Vein endothelial cell (primary cell): ENCODE measurements at places on chromosomes 12 and 14. TPM values are rescaled to one million over a fixed set of nuclear protein-coding genes. Genes with fewer than 3 reads are reported as not detected.

Gene LMNTD1
- 0.29 TPM in 1 of 2 replicates, not detected in the other for total RNA-seq

Gene GATC
- total RNA-seq, result 20.9 and 24.9 TPM in 2 replicates

Gene JAG2
- total RNA-seq, result 47.0 and 50.1 TPM in 2 replicates

Gene COX8C
- total RNA-seq, result not detected in 2 replicates

Gene EML1
- total RNA-seq, result 41.6 and 47.0 TPM in 2 replicates

Gene ZDHHC22
- total RNA-seq, result under 0.01 TPM in 1 of 2 replicates, not detected in the other

Gene CEBPE
- not detected in 2 replicates for total RNA-seq

Gene SERPINA9
- total RNA-seq, result not detected in 2 replicates

Gene LUM
- total RNA-seq, result 1.2 and 1.3 TPM in 2 replicates

Gene SLC5A8
- total RNA-seq, result not detected in 2 replicates

Gene RNU4-1
- under 0.01 TPM in 2 replicates for total RNA-seq

Gene KRT76
- total RNA-seq, result not detected in 2 replicates

Gene NIN
- total RNA-seq, result 41.8 and 61.6 TPM in 2 replicates

Gene RNASE1
- 34.0 and 52.4 TPM in 2 replicates for total RNA-seq

Gene ZFHX2
- 0.57 and 0.65 TPM in 2 replicates for total RNA-seq

Gene SMCO3
- total RNA-seq, result 0.10 and 0.65 TPM in 2 replicates

Gene NEK9
- total RNA-seq, result 19.9 and 24.8 TPM in 2 replicates

Gene SLC2A3
- total RNA-seq, result 28.2 and 35.6 TPM in 2 replicates

Gene LTB4R2
- total RNA-seq, result 6.5 and 10.6 TPM in 2 replicates

Gene WSB2
- 94.0 and 117 TPM in 2 replicates for total RNA-seq

Gene CIROP
- not detected in 2 replicates for total RNA-seq

Gene PDE3A
- 17.1 and 25.2 TPM in 2 replicates for total RNA-seq

Gene CLEC4D
- total RNA-seq, result not detected in 2 replicates

Gene CAPZA3
- total RNA-seq, result not detected in 2 replicates

Gene SPTB
- total RNA-seq, result 0.10 TPM in 1 of 2 replicates, not detected in the other

Gene DACT1
- 0.65 and 1.1 TPM in 2 replicates for total RNA-seq

Gene IQSEC3
- under 0.01 TPM in 1 of 2 replicates, not detected in the other for total RNA-seq

Gene ST8SIA1
- under 0.01 TPM in 1 of 2 replicates, not detected in the other for total RNA-seq

Gene RPGRIP1
- total RNA-seq, result not detected in 2 replicates

Gene HOXC9
- total RNA-seq, result under 0.01 and 0.19 TPM in 2 replicates

Gene CD9
- 824 and 1,145 TPM in 2 replicates for total RNA-seq

Gene ALDH6A1
- total RNA-seq, result 13.9 and 24.5 TPM in 2 replicates

Gene TMEM119
- total RNA-seq, result under 0.01 and 0.10 TPM in 2 replicates

Gene CSRP2
- 3.6 and 6.5 TPM in 2 replicates for total RNA-seq

Gene NOC4L
- total RNA-seq, result 17.6 and 23.5 TPM in 2 replicates

Gene TMEM121
- total RNA-seq, result 5.6 and 6.2 TPM in 2 replicates

Gene TAS2R43
- 1.3 and 1.6 TPM in 2 replicates for total RNA-seq

Gene ABHD4
- total RNA-seq, result 9.8 and 14.6 TPM in 2 replicates

Gene CACNA2D4
- 0.65 and 1.3 TPM in 2 replicates for total RNA-seq

Gene HSPA2
- total RNA-seq, result 8.7 and 15.4 TPM in 2 replicates

Gene DCTN2
- 145 and 151 TPM in 2 replicates for total RNA-seq

Gene TMEM30B
- 0.19 and 0.33 TPM in 2 replicates for total RNA-seq

Gene CD163L1
- total RNA-seq, result 4.4 and 15.0 TPM in 2 replicates

Gene GALNT8
- 0.19 and 0.33 TPM in 2 replicates for total RNA-seq

Gene SYNDIG1L
- not detected in 2 replicates for total RNA-seq

Gene SMIM41
- 0.19 TPM in 1 of 2 replicates, not detected in the other for total RNA-seq

Gene OTX2
- not detected in 2 replicates for total RNA-seq

Gene PLEKHD1
- not detected in 2 replicates for total RNA-seq

Gene KRT8
- 12.5 and 21.6 TPM in 2 replicates for total RNA-seq

Gene FOXA1
- total RNA-seq, result 0.33 TPM in 1 of 2 replicates, not detected in the other

Gene ANKRD33
- 0.29 and 0.33 TPM in 2 replicates for total RNA-seq

Gene DDX51
- 11.1 and 13.9 TPM in 2 replicates for total RNA-seq

Gene BDKRB2
- total RNA-seq, result under 0.01 and 0.38 TPM in 2 replicates
